Activated CD8-positive, alpha-beta memory T cell treated with anti-CD3 and anti-CD28 coated beads, Interleukin-2, amount 10 ng/mL, durations not matched to agents 7 days and 5 days (primary cell): ENCODE measurements at places on chromosomes 3 and 15. TPM values are rescaled to one million over a fixed set of nuclear protein-coding genes. Genes with fewer than 3 reads are reported as not detected.

- DNase-seq = no peak
Measured at GRCh38 chr3:57089043-57089442, 28.6 kb downstream of the SPATA12 start.

- DNase-seq = no peak
Measured at GRCh38 chr3:11928381-11928780, 75.8 kb upstream of the SYN2 start.

RHCG gene
- not detected for total RNA-seq

SEMA3G gene
- total RNA-seq = 0.28 TPM

GRCh38 chr15:67105065-67105951 lies 39.9 kb downstream of the SMAD3 start:
- DNase-seq = no peak

- no peak for DNase-seq
Measured at GRCh38 chr15:58444658-58445332, 13.0 kb downstream of the LIPC start.

- no peak for DNase-seq
Measured at GRCh38 chr3:169694117-169694516, 30.6 kb upstream of the MECOM start.
